Amniotic epithelial cell (primary cell): ENCODE measurements at places on chromosomes 7 and 10.

GRCh38 chr10:102299873-102300272 lies 54.5 kb downstream of the GBF1 start:
- peak; percentile 91 for DNase-seq

GRCh38 chr7:121192834-121193233 lies 136.0 kb upstream of the WNT16 start:
- no peak for DNase-seq

DNA sequence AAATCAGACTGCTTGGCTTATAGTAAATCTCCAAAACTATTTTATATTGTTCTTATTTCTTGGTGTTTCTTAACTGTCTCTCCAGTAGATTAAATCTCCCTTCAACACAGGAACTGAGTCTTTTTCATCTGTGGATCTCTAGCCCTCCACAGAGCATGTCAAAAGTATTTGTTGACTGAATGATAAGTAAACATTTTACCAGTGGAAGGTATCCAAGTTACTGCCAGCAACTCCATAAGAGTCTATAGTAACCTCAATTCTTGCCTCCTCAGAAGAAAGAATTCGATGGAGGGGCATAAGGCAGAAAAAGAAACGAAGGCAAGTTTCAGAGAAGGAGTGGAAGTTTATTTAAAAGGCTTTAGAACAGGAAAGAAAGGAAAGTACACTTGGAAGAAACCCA lies 293.9 kb upstream of the DKK1 start:
- DNase-seq = no peak

DNA sequence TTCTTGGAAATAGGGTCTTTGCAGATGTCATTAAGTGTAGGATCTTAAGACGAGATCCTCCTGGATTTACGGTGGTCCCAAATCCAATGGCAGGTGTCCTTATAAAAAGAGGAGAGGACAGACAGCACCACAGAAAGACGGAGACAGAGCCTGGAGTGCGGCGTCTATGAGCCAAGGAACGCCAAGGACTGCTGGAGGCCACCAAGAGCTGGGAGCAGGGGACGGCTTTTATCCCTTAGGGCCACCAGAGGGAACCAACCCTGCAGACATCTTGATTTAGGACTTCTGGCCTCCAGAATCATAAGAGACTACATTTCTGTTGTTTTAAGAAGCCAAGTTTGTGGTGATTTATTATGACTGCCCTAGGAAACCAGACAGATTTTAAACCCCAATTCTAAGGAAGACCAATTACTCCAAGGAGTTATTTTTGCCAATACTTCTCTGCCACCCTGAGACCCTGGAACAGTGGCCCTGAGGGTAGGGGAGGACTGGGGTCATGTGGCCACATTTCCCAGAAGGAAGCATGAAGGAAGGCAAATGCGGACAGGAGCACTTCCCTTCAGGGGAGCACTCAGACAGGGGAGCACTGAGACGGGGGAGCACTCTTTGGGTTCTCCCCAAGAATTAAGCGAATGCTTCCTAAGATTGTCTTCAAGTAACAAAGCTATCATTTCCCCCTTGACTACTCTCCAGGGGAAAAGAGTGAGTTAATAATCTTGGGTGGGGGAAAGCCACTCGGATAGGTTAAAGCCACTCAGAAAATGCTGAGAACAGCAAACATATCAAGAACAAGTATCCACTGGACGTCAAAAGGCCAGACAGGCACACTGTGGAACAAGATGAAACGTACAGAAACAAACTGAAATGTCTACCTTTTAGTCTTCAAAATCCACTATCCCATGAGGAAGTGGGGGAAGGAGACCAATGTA lies 67.5 kb downstream of the CHST15 start:
- DNase-seq = no peak

DNA sequence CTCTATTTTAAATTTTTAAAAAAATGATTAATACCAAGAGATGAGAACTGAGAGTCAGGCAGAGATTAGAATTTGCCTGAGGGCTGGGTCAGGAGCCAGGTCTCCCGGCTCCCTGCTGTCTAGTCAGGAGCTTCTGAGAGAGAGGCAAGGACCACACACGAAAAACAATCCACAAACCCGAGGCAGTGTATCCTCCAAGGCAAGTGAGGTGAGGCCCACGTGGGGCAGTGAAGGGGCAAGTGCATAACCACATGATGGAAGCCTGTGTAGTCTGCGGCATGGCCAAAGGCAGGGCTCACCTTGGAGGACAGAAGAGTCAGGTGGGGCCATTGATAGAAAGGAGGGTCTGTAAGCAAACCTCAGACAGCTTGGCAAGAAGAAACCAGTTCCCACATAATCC lies 541.2 kb upstream of the FOXK1 start:
- no peak for DNase-seq

DNA sequence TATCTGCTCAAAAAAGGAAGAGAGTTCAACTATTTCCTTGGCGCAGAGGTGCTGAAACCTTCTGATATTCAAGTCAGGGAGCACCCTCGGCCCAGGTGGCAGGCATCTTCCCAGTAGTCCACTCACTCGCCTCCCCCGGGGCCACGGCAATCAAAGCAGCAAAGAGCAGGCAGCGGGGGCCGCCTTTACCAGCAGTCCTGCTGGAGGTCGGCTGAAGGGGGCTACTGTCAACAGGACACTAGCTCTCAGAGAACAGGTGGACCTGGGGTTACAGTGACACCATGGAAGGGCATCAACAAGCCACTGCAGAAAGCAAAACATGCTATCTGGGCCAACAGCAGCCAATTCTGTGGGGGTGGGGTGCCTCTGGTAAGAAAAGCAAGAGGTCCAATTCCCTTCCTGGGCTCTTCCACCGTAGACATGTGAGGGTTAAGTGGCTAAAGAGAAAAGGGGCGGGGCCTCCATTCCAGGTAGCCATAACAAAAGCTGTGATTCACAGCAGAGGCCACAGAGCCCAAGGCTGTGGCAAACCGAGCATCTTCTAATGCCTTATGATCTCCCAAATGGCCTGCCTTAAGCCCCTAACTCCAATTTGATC lies 9.4 kb downstream of the FZD9 start:
- no peak for DNase-seq

- peak; percentile 70 for DNase-seq
Observed at GRCh38 chr7:42227936-42228591, 8.9 kb downstream of the GLI3 start.

GRCh38 chr10:75771606-75772005 lies 340.2 kb downstream of the LRMDA start:
- DNase-seq = no peak

DNA sequence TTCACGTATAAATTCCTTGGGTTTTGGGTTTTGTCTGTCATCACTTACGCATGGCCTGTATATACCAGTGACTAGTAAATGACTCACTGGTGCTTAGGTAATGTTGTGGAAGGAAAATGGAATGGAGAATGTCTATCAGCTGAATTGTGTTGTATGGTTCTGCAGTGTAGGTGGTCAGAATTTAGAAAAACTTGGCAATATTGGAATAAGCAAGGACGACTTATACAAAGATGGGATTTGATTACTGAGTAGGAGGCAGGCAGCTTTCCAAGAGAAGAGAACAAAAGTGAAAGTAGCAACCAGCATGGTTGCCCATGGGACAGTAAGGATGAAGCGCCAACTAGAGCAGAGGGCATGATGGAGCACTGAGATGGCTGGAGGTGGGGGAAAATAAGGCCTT lies 168.6 kb upstream of the CSTF2T start:
- peak; percentile 80 for DNase-seq

GRCh38 chr7:47188136-47188535 lies 393.8 kb downstream of the TNS3 start:
- no peak for DNase-seq

DNA sequence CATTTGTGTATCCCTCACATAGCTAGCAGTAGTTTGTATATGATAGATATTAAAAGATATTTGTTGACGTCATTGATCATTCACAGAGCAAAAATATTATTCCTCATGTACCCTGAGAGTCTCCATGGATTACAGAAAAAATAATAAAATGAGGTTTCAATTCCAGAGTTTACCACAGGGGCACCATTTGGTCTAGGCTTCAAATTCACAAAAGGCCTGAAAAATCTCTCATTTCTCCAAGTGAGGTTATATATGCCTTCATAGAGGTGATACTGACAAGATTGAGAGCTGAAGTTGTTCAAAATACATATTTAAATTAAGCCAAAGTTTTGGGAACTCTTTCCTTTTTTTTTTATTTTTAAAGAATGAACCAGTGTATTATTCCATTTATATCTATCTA lies 52.7 kb downstream of the TMEM26 start:
- no peak for DNase-seq

- no peak for DNase-seq
Observed at GRCh38 chr7:1104516-1105179, 16.7 kb downstream of the GPER1 start.

DNA sequence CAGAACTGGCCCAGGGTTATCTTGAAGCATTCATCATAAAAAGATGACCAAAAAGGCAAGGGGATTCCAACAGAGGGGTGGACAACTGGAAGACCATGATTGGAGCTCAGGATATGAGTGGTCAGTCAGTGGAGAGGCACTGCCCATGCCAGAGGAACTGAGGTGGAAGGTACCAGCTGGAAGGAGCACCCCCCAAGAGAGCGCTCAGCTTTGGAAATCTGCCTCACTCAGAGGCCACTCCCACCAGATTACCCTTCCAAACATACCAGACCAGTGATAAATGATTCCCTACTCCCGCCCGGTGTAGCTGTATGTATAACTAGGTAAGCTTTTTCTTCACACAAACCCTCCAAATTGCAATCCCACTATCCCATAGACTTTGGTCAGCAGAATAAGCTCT lies 257.0 kb upstream of the SLC26A5 start:
- DNase-seq = no peak

DNA sequence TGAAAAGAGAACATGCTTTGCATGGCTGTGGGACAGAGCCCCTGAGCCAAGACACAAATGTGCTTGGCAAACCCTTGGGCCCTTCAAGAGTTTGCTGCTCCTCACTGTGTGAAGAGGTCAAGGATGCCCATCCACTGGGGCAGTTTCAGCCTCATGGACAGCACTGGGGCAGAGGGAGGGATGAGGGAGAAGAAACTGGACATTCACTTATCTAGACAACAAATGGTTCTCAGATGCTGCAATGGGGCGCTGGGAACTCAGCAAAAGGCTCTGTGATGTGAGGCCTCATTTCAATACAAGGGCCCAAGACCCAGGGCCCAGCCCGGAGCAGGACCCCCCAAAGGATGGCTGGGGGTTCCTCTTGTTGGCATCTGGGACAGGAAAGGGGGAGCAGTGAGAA lies 49.1 kb downstream of the EBF3 start:
- DNase-seq = no peak

GRCh38 chr10:102801496-102801895 lies 35.7 kb downstream of the CYP17A1 start:
- DNase-seq = no peak

GRCh38 chr10:124827474-124827873 lies 25.9 kb downstream of the ABRAXAS2 start:
- DNase-seq = peak; percentile 24

- peak; percentile 56 for DNase-seq
Observed at GRCh38 chr10:33706191-33706590, 371.7 kb upstream of the NRP1 start.

- DNase-seq = no peak
Observed at GRCh38 chr7:6256109-6256483, 16.3 kb downstream of the CYTH3 start.

DNA sequence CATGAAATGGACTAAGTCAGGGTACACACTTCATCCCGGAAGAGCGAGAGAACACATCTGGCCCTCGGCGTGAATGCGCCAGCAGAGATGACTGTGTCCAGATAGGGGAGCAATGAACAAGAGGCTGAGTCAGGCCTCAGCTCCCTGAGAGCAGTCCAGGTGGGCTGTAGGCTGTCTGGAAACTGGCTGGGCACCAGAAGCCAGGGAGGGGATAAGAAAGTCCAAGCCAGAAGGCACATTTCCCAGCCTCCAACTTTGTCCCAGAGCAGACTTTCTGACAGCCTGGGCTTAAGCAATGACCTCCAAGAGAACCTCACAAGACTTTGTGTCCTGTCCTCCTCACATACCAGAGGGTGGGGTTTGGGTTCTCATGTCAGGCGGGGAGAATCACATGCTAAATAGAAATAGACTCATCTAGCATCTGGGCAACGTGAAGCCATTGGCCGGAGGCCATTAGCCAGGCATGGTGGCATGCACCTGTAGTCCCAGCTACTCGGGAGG lies 157.2 kb downstream of the ARHGAP12 start:
- peak; percentile 74 for DNase-seq

DNA sequence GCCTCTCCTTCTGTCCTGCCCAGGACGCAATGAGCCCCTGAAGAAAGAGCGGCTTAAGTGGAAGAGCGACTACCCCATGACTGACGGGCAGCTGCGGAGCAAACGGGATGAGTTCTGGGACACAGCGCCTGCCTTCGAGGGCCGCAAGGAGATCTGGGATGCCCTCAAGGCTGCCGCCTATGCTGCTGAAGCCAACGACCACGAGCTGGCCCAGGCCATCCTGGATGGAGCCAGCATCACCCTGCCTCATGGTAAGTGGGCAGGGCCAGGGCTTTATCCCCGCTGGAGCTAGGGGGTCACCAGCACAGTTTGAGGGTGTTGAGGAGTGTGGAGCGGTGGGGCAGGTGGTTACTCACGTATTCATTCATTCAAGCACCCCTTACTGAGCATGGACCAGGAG lies 4.7 kb upstream of the ANKRD2 start:
- no peak for DNase-seq

DNA sequence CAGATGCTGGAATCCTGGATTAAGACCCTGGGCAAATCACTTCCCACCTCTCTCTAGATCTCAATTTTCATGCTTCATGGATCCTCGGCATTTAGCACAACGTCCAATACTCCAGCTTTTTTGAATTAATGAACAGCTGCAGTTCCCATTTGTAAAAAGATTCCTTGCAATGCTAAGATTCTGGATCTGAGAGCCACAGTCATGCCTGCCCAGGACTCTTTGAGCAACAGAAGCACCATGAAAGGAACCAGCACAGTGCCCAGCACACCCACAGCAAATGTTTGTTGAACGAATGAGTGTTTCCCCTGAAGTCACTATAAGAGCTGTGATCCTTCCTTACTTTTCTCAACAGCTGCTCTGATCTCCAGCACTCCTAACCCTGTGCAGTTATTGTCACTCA lies 20.8 kb upstream of the DDIT4 start:
- no peak for DNase-seq

DNA sequence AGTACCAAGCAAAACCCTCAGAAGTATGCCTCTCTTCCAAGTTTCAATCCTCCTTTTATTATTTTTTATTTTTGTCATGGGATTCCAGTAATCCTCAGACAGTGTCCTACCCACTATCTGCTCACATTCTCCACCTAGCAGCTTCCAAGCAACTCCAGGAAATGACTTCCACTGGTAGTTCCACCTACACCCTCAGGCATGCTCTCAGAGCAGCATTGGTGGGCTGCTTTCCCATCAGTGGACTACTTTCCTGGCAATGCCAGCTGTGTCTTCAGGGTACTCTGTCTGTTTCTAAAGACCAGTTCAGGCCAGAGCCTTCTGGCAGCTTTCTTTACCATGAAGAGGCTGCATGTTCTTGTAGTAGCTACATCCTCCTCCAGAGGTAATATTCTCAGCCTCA lies 244.0 kb downstream of the HGF start:
- no peak for DNase-seq
